Fibroblast of lung (primary cell): ENCODE measurements at places on chromosomes 2 and 18. TPM values are rescaled to one million over a fixed set of nuclear protein-coding genes. Genes with fewer than 3 reads are reported as not detected.

HJURP gene
- 0.26 and 5.8 TPM in 2 replicates for total RNA-seq

RUFY4 gene
- total RNA-seq: not detected in 2 replicates

CNDP1 gene
- not detected in 2 replicates for total RNA-seq

COL4A4 gene
- total RNA-seq: 0.17 and 0.51 TPM in 2 replicates

UGT1A8 gene
- not detected in 2 replicates for total RNA-seq

LAMA1 gene
- 5.8 and 24.9 TPM in 2 replicates for total RNA-seq

HRH4 gene
- total RNA-seq: under 0.01 TPM in 2 replicates

LYPD6B gene
- total RNA-seq: not detected in 2 replicates

MTCL1 gene
- 38.0 and 56.0 TPM in 2 replicates for total RNA-seq

SERPINB11 gene
- total RNA-seq: not detected in 2 replicates

IL37 gene
- total RNA-seq: not detected in 2 replicates

AQP12A gene
- total RNA-seq: not detected in 2 replicates

NRP2 gene
- 22.9 and 28.7 TPM in 2 replicates for total RNA-seq

ANO7 gene
- 0.26 and 0.50 TPM in 2 replicates for total RNA-seq

SLC19A3 gene
- total RNA-seq: 0.17 and 1.0 TPM in 2 replicates

ALKAL2 gene
- 0.17 TPM in 1 of 2 replicates, not detected in the other for total RNA-seq

IRS1 gene
- total RNA-seq: 18.7 and 29.1 TPM in 2 replicates

RIT2 gene
- not detected in 2 replicates for total RNA-seq

TANC1 gene
- total RNA-seq: 30.8 and 41.9 TPM in 2 replicates

PLEK gene
- total RNA-seq: not detected in 2 replicates

RAX gene
- total RNA-seq: not detected in 2 replicates

CLEC4F gene
- not detected in 2 replicates for total RNA-seq

HEATR5B gene
- 16.7 and 22.0 TPM in 2 replicates for total RNA-seq

PPP1R1C gene
- 0.50 and 0.77 TPM in 2 replicates for total RNA-seq

DLGAP1 gene
- total RNA-seq: 0.17 and 0.51 TPM in 2 replicates

DCDC2C gene
- total RNA-seq: not detected in 2 replicates

IL1A gene
- total RNA-seq: 0.17 and 0.26 TPM in 2 replicates

RSAD2 gene
- 0.77 and 1.7 TPM in 2 replicates for total RNA-seq

FKBP1B gene
- 4.9 and 12.1 TPM in 2 replicates for total RNA-seq

RAB27B gene
- 0.77 and 0.99 TPM in 2 replicates for total RNA-seq

KIAA1328 gene
- 3.3 and 4.5 TPM in 2 replicates for total RNA-seq

CDK15 gene
- 1.3 and 5.1 TPM in 2 replicates for total RNA-seq

NBEAL1 gene
- total RNA-seq: 38.0 and 55.7 TPM in 2 replicates

NXPH2 gene
- total RNA-seq: not detected in 2 replicates

LHCGR gene
- total RNA-seq: not detected in 2 replicates

CAVIN2 gene
- 12.6 and 28.1 TPM in 2 replicates for total RNA-seq

DPP10 gene
- not detected in 2 replicates for total RNA-seq

TLK1 gene
- total RNA-seq: 18.2 and 29.9 TPM in 2 replicates

GAREM1 gene
- 1.5 TPM in 2 replicates for total RNA-seq

TMEFF2 gene
- total RNA-seq: 0.26 and 0.33 TPM in 2 replicates

WDFY1 gene
- 107 and 156 TPM in 2 replicates for total RNA-seq

ADRA2B gene
- not detected in 2 replicates for total RNA-seq

ERICH2 gene
- 3.1 and 4.1 TPM in 2 replicates for total RNA-seq

CFAP65 gene
- not detected in 2 replicates for total RNA-seq
